ENCODE measurements at places on chromosomes 3 and 15.
A peak's percentile ranks its signal among the peaks of the same experiment; 100 is the strongest.

DNA sequence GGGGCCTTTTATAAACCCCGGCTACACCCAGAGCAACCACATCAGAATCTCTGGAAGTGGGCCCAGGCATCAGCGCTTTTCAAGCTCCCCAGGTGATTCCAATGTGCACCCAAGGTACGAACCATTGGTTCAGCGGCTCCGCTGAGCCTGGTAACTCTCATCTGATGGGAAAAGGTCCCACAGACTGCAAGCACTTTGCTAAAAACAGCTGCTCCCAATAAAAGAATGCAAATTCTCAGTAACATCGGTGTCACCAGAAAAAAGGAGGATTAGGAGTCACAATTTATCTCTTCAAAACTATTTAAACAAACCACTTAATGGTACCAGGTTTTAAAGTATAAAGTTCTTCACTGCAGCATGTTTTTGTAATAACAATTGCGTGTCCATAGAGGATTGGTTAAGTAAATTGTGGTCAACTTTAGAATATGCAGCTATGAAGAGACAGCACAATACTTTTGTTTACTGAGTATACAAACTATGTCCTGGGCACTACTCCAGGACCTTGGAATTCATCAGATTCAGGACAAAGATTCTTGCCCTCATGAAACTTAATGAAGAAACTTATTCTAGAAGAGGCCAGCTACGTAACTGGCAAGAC is 660.7 kb upstream of the ADAMTS9 start:
- no peak for DNase-seq

DNA sequence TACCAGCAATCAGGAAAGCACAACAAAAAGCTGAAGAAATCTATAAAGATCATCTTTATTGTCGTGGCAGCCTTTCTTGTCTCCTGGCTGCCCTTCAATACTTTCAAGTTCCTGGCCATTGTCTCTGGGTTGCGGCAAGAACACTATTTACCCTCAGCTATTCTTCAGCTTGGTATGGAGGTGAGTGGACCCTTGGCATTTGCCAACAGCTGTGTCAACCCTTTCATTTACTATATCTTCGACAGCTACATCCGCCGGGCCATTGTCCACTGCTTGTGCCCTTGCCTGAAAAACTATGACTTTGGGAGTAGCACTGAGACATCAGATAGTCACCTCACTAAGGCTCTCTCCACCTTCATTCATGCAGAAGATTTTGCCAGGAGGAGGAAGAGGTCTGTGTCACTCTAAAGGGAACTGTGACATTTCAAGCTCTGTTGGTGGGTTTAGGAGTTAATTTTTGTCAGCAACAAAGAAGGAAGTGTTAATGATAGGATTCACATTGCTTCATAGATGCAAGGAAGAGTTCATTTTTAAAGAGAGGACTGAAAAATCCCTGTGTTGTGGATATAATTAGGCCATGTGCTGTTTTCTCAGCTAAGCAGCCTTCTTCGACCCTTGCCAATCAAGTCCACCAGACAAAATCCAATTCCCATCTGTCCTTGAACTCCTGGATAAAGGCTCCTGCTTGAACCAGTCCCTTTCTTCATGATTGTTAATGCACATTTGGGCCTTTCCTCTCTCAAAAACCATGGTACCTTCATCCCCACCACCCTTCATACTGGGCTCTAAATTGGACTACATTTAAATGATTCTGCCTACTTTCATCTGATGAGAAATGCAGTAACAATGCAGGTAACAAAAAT is 1.2 kb downstream of the GPR15 start:
- no peak for DNase-seq

DNA sequence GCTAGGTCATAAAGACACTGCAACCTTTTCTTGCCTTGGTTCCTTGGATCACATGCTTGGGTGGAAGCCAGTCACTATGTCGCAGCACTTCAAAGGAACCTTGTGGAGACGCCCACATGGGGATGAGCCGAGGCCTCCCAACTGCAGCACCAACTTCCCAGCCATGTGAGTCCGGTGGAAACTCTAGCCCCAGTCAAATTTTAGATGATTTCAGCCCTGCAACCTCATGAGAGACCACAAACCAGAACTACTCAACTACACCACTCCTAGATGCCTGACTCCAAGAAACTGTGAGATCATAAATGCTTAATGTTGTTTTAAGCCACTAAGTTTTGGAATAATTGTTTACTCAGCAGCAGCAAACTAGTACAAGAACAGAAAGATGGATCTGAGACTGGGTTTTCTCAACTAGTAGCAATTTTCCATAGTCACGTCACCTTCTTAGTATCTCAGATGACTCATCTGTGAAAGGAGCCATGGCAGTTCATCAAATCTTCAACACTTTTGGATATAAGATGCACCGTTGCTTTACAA is 86.5 kb downstream of the MB21D2 start:
- no peak for DNase-seq

- DNase-seq = no peak
Measured at GRCh38 chr3:149909923-149910322, 60.8 kb downstream of the PFN2 start.

GRCh38 chr15:37134699-37135131 is 34.4 kb upstream of the MEIS2 start:
- DNase-seq = no peak

DNA sequence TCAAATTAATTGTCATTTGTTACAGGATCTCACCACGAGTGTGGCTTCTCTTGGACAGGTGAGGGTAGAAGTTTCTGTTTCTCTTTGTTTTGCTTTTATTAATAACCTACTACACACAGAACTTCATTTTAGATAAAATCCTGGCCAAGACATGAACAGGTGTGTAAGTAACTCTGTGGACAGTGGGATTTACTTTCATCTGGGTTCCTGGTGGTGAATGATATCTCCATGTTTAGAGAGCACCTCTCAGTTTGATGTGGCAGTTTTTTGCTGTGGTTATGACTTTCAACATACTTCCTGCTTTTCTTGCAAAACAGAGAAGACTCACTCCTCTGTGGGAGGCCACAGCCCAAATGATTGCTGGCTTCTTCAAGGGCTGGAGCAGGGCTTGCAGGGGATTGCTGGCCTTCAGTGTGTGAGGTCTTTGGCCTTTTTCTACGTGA is 71.1 kb upstream of the XCR1 start:
- DNase-seq = peak; percentile 74

DNA sequence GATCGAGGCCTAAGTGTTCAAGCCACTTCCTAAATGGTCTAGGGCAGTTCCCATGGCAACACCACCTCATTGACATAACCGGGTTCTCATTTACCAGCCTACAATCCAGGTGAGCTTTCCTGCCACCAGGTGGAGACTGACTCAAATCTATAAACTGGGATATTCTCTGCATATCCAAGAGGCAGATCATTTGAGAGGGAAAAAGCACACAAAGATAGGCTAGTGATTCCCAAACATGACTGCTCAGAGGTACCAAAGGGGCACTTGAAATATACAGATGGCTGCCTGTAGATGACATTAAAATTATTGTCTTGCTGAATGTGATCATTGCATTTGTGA is 141.3 kb upstream of the PROK2 start:
- no peak for DNase-seq

DNA sequence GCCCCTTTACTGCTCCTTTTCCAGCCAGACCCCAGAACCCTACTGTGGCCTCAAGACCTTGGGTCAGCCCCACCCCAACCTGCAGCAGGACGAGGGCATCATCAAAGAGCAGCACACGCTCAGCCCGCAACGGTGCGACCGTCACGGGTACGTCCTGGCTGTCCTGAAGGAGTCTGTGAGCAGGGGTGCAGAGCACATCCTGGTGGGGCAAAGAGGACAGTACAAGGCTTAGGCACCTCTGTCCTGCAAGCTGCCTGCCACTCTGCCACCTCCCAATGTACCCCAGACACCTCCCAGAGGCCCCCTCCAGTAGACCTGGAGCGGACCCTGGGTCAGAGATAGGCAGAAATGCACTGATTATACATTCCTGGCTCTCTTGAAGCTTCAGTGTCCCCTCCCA is 8.0 kb downstream of the ALS2CL start:
- DNase-seq = no peak

GRCh38 chr3:46222435-46223161 is 14.5 kb upstream of the CCR1 start:
- DNase-seq = no peak

- no peak for DNase-seq
Measured at GRCh38 chr3:26768068-26768651, 145.6 kb downstream of the LRRC3B start.

Measured in right cardiac atrium (tissue), 5 donors.